ENCODE measurements at places on chromosomes 3 and 15.

DNA sequence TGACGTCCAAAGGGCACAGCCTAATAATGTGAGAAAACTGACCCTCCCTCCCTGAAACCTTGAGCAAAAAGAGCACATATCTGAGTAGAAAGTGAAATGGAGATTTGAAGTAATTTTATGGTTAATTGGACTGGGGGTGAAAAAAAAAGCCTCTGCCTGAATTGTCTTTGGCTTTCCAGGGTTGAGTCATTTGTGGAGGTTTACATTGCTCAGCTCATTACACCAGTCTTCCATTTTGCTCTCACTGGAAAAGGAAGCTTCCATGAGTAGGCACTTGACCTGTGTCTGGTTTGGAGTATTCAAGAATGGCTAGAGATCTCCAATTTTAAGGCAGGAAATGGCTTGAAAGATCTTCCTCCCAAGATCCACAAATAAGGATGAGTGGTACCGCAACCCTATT, 273.9 kb downstream of the PDCD6IP start:
- DNase-seq: no peak

DNA sequence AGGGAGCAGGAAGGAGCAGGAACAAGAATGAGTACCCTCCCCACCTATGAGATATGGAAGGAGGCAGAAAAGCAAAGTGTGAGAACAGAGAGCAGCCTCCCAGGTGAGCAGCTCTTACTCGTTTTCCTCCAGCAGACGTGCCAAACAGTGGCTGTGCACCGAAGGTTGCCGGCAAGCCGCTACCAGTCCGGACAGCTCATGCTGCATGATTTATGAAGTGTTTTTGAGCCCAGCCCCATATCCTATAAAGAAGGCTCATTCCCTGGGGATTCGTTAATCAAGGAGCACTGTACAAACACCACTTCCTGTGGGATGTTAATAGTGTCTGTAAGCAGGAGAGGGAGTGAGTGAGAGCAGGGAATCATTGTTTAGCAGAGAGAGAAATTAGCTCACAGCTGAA, 118.3 kb upstream of the FOXB1 start:
- DNase-seq: peak; percentile 42

GRCh38 chr3:126321490-126321889, 35.7 kb downstream of the KLF15 start:
- no peak for DNase-seq

DNA sequence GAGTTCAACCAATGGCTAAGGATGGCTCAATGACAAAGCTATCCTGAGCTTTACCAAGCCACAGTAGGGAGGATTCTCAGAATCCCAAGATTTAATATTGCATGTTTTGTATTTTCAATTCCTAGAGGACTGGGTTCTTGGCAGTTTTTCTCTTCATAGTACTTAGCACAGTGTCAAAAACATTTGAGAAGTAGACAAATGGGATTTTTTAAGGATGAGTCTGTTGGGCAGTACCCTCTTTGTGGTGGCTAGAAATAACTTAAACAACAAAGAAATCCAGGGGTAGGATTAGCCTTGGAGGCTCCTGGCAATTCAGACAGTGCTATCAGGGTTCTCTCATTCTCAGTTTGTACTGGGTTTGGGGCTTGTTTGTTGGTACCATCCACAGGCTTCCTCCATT, 212.8 kb upstream of the RORA start:
- DNase-seq: no peak

- DNase-seq: peak; percentile 72
Measured at GRCh38 chr3:98563661-98564281, 29.6 kb downstream of the CPOX start.

- DNase-seq: no peak
Measured at GRCh38 chr15:92468991-92469390, 75.3 kb downstream of the ST8SIA2 start.

- peak; percentile 8 for DNase-seq
Measured at GRCh38 chr3:175356899-175357324, 497.8 kb downstream of the NAALADL2 start.

GRCh38 chr3:167882057-167882667, 146.6 kb downstream of the SERPINI1 start:
- DNase-seq: peak; percentile 25

DNA sequence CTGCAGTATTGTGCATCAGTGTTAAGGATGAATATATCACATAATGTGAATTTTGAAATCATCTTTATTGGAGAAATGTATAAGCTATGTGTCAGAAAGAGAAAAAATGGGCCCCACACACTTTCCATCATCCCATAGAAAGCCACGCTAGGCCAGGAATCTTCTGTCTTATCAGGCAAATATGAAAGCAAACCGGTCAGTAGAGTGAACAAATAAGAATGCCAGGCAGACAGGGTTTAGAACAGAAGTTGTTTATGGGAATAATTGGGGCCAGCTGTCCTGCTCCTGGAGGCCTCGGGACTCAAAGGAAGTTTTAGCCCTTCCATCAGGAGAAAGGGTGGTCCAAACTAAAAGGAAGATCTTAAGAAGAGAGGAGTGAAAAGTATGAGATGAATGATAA, 39.5 kb downstream of the ZNF280D start:
- DNase-seq: peak; percentile 12

DNA sequence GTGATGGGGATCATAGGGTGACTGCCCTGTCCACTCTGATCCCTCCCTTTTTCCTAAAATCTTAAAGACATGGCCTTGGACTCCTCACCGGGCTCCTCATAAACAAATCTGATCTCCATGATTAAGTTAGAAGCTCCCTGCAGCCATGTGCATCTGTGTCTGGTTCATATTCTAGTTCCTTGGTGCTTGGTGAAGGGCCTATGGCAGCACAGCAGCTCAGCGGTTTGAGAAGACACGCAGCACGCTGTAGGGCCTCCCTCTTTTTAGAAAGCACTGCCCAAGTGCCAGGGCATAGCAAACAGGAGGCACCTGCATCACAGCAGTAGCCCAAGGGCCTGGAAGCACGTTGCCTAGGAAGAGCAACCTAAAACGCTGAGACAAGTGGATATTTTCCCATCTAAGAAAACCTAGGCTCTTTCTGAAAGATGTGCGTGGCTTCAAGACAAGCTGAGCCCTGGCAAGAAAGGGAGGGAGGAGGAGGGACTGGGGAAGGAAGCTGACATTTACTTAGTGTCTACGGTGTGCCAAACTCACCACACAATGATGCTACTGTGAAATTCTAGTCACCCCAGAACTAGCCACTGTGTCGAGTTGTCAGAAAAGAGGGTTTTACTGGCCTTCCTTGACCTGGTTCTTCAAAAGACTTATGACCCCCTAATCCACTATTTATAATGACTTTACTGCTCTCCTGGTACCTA, 14.9 kb upstream of the ULK3 start:
- no peak for DNase-seq

DNA sequence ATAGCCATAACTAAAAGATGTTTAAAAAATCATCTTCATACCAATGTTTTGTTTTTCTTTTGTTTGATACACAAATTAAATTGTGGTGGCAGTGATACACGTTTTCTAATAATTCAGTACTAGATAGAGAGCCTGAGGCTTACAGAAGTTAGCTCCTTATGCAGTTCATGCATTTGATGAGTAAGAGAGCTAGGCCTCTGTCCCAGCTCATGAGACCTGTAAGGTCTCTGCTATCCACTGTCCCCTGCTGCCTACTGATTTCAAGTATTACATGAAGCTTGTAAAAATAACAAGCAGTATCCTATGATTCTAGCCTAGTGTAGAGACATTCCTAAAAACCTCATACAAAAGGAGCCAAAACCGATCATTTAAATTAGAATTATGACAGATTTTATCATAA, 144.5 kb downstream of the MBNL1 start:
- DNase-seq: no peak

GRCh38 chr15:40538976-40539375, 25.9 kb downstream of the CCDC32 start:
- DNase-seq: no peak

DNA sequence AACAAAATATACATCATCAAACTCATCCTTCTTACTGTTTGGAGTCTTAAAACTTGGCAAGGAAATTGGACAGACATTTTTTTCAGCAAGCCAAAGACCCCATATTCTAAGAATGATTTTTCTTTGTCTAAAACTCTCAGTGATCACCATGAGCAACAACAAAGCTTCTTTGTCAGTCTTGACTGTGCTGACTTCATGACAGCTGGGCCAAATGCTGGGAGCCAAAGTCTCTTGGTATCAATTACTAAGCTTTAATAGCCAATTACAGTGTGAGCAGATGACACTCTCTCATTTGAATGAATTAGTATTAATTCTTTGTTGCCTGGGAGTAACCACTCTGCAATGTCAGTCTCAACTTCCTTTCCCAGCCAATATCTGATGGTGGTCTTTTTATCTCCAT, 48.1 kb upstream of the GK5 start:
- no peak for DNase-seq

DNA sequence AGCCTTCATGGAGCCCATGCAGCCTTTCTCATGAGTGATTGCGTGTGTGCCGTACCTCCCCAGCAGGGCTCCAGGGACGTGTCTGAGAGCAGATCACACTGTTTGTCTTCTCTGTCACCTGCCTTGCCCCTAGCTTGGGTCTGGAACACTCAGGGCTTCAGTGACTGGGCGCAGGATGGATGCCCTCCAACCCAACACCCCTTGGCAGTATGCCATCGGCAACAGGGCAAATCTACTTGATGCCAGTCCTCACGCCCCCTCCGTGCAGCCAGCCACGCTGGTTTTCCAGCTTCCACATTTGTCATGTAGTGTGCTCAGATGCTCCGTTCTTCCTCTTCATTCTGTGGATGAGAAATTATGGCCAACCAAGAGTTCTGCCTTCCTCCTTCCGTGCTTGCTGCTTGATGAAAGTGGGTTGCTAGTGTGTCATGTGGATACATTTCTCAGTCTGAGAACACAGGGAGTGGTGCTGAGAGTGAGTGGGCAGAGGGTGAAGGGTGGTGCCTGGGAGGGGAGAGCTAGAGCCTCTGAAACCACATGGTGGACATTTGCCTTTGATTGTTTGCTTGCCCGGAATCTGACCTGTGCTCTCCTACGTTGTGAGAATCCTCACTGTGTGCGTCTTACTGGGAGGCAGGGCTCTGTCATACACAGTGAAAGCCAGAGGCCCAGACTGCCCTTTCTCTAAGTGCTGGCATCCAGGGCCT, 97.2 kb downstream of the FAM43A start:
- DNase-seq: peak; percentile 14

GRCh38 chr15:82047453-82048400, 1.9 kb upstream of the MEX3B start:
- DNase-seq: no peak

GRCh38 chr3:1943395-1944118, 155.1 kb upstream of the CNTN4 start:
- DNase-seq: no peak

GRCh38 chr3:139934613-139935015, 371 bp upstream of the CLSTN2 start:
- no peak for DNase-seq

GRCh38 chr15:44971036-44971435, 14.5 kb downstream of the TERB2 start:
- no peak for DNase-seq

DNA sequence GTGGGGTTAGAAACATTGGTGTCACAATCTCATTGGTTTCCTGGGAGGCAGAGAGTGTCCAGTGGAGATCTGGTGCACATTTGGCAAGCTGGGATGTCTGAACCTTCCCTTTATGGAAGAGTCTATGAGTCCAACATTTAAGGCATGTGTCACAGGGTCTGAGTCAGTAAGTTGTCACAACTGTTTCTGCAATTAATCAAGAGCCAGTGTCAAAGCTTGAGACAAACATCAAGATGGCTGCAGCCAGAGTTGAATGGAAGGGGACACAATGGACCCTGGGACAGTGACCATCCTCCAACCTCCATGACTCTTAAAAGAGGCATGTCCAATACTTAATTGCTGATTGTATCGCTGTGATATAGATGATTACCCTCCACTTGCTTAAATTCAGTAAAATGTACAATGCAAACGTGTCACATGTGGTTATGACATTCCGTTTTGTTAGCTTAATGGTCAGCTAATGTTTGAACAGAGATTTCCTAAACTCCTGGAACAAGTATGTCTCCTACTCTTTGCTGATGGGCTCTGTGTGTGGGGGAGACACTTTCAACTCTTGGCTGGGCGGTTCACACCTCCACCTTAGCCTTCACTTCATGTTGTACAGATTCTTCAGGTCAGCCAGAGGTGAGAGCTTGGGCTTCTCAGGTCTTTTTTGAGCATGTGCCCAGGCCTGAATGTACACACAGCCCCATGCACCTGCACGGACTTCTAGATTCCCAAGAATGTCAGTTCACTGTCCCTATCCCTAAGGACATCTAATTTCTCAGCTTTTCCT, 79.9 kb upstream of the PRR23E start:
- DNase-seq: no peak

- no peak for DNase-seq
Measured at GRCh38 chr3:1532935-1533606, 440.2 kb downstream of the CNTN6 start.

DNA sequence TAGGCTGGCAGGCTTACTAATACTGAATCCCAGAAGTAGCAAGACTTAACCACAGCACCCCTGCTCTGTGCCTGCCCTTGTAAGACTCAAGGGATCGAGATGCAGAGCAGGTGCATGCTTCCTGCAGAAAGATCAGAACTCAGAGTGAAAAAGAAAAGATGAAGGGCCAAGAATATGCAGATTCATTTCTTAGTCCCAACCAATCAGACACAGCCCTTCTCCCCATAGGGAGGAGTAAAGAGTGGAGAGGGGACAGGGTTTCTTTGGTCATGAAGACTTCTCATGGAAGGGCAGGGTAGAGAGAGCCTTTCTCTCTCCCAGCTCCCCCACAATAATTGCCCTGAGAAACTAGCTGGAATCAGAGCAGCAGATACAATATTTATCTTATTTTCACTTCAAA, 105.6 kb upstream of the MB21D2 start:
- DNase-seq: no peak

DNA sequence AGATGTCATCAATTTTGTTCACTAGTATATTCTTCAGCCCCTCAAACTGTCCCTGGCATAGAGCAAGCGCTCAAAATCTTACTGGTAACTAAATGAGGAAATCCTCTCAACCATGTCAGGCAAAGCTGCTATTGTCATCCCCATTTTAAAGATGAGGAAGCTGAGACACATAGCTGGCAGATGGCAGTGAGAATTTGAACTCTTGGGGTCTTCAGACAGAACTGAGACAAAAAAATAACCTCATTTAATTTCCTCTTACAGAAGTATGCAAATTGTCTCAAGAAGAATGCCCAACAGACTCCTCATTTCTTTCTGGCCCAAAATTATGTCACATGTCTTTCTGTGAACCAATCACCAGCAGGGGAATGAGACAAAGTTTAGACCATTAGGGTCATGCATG, 40.2 kb upstream of the LYZL4 start:
- no peak for DNase-seq

Measured in EL (cell line).